NCI-H1105 treated with DMSO at 0.1 percent for 48 hours (cell line): ENCODE measurements at places on chromosomes 11 and 22.
A peak's percentile ranks its signal among the peaks of the same experiment; 100 is the strongest.

GRCh38 chr11:13834463-13834862 lies 128.1 kb upstream of the SPON1 start:
- no peak for DNase-seq

DNA sequence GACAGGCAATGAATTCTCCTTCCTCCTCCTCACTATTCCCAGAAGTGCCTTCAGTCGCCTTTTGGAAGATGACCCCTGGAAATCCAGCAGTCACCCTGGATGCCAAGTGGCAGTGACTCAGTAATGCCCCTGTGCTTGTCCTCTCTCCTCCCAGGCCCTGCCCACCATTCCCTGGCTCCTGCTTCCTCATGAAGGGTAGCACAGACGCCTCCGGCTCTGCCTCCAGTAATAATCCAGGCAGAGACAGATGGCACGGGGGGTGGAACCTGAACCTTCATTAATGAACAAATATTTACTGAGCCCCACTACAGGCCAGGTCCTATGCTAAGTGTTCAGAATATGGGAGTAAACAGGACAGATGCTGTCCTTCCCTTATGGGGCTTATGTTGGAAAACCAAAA lies 23.2 kb downstream of the SYT13 start:
- peak; percentile 76 for DNase-seq

- no peak for DNase-seq
Measured at GRCh38 chr22:19663286-19663815, 51.0 kb upstream of the SEPTIN5 start.

GRCh38 chr22:36196254-36197064 lies 5.2 kb downstream of the APOL4 start:
- no peak for DNase-seq

GRCh38 chr11:119424775-119425174 lies 1.8 kb upstream of the THY1 start:
- no peak for DNase-seq

GRCh38 chr11:122095681-122096262 lies 20.2 kb downstream of the BLID start:
- peak; percentile 78 for DNase-seq

GRCh38 chr11:63884196-63884932 lies 32.6 kb downstream of the RCOR2 start:
- DNase-seq, result no peak

DNA sequence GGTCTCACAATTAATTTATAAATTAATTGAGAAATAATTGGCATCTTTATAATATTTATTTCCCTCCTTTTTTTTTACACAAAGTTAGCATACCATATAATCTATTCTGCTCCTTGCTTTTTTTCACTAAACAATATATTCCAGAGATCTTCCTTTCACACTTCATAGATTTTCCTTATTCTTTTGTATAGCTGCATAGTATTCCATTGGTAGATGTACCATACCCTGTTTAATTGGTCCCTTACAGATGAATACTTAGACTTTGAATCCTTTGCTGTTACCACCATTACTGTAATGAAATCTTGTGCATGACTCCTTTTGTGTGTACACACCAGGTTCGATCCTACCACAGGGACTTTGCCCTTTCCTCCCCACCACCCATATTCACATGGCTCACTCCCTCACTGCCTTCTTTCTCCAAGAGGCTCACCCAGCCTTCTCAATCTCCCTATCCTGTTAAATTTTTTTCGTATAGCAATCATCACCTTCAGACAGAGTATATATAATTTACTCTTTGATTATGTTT lies 48.9 kb downstream of the RBX1 start:
- no peak for DNase-seq

DNA sequence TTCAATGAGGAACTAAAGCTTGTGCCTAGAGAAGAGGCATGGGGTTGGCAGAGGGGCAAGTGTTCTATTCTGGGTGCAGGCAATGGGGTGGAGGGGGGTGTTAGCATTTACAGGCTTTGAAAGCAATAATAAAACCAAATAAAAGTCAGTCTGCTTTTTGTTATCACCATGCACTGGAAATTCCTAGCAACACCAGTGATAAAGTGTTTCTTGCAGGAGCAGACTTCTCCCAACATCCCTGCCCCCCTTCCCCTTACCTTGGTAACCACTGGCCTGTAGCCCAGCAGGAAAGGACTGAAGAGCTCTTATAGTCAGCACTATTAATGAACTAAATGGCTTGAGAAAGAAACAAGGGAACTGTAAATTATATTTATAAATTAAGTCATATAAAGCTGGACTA lies 65.2 kb upstream of the SESN3 start:
- peak; percentile 97 for DNase-seq

- DNase-seq, result no peak
Measured at GRCh38 chr22:50161508-50162390, 8.8 kb upstream of the PANX2 start.

- no peak for DNase-seq
Measured at GRCh38 chr11:101445761-101446160, 138.0 kb downstream of the TRPC6 start.

- no peak for DNase-seq
Measured at GRCh38 chr11:47351156-47352126, 1.1 kb downstream of the MYBPC3 start.

- DNase-seq, result no peak
Measured at GRCh38 chr11:121886996-121887395, 229.0 kb downstream of the BLID start.

- DNase-seq, result peak; percentile 90
Measured at GRCh38 chr22:45318168-45318557, 8.4 kb downstream of the FAM118A start.
